T-helper 22 cell (primary cell): ENCODE measurements at places on chromosomes 11 and 22.

DNA sequence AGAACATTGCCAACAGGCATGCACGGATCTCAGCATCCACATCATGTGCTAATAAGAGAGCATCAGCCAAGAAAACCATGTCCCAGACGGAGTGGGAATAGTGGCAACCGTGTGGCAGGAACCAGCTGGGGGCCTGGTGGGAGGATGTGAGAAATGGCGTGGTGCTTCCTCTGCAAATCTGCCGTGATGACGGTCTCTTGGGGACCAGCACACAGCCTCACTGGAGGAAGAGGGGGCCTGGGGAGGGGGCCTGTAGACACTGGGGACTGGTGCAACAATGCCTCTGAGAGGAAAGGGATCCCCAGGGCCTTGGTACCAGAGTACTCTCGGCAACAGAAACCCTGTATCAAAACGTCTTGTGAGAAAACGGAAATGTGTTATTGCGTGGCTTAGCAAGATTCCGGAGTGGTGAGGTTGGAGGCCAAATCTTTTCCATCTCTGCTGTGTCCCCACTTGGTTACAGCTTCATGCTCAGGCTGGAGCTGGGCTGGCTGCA is 154.3 kb upstream of the TBCEL start:
- no peak for DNase-seq

- no peak for DNase-seq
Measured at GRCh38 chr11:131235328-131236298, 134.8 kb upstream of the NTM start.

- DNase-seq = no peak
Measured at GRCh38 chr11:61782841-61783240, 9.6 kb downstream of the TMEM258 start.

DNA sequence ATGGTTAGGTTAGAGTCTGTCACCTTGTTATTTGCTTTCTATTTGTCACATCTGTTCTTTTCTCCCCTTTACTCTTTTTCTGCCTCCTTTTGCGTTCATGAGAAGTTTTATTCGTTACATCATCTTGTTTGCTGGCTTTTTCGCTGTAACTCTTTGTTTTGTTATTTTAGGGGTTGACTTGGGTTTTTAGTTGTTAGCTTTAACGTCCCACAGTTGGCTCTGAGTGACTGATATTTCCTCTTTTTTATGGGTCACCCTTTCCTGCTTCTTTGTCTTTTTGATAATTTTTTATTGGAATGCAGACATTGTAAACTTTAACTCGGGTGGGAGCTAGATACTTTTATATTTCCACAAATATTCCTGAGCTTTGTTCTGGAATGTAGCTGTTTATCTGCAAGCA is 13.3 kb upstream of the TNNT3 start:
- DNase-seq = no peak

DNA sequence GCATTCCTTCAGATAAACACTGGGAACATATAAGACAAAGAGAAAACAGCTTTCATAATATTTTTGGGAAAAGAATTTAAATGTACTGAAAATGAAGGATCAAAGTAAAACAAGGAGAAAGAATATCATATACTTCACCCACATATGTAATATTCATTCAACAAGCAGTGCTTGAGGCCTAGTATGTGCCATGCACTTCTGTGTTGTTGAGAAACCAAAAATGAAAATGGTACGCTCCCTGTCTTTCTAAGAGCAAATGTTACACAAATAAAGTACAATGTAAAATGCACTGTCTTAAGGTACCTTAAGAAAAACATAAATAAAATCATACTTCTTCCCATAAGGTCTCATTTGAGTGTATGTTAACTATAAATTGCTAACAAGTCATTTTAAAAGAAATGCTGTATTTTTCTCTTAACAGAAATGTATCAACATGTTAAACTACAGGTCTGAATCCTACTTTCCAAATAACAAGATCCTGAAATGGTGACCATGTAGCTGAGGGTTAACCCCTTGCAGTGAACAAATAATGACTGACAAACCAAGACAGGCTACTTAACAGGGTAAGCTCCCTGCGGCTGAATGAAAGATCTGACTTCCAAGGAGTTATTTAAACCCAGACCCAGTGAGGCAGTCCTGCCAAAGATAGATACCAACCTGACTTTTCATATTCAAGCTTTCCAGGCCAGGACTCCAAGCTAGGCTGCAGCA is 377.6 kb downstream of the DCDC1 start:
- DNase-seq = no peak

- no peak for DNase-seq
Measured at GRCh38 chr11:68780829-68781228, 29.5 kb upstream of the TESMIN start.

GRCh38 chr11:43558146-43558545 is 122.4 kb upstream of the HSD17B12 start:
- DNase-seq = no peak

- no peak for DNase-seq
Measured at GRCh38 chr11:76234021-76234415, 27.7 kb upstream of the WNT11 start.

- DNase-seq = no peak
Measured at GRCh38 chr11:116312570-116313391, 460.0 kb downstream of the BUD13 start.

- DNase-seq = no peak
Measured at GRCh38 chr11:93033093-93033492, 63.6 kb downstream of the MTNR1B start.

GRCh38 chr11:119187123-119187892 is 2.0 kb downstream of the NHERF4 start:
- no peak for DNase-seq

GRCh38 chr22:38397189-38398085 is 57.6 kb downstream of the KCNJ4 start:
- no peak for DNase-seq

- DNase-seq = no peak
Measured at GRCh38 chr11:19597876-19598275, 114.8 kb upstream of the NAV2 start.

DNA sequence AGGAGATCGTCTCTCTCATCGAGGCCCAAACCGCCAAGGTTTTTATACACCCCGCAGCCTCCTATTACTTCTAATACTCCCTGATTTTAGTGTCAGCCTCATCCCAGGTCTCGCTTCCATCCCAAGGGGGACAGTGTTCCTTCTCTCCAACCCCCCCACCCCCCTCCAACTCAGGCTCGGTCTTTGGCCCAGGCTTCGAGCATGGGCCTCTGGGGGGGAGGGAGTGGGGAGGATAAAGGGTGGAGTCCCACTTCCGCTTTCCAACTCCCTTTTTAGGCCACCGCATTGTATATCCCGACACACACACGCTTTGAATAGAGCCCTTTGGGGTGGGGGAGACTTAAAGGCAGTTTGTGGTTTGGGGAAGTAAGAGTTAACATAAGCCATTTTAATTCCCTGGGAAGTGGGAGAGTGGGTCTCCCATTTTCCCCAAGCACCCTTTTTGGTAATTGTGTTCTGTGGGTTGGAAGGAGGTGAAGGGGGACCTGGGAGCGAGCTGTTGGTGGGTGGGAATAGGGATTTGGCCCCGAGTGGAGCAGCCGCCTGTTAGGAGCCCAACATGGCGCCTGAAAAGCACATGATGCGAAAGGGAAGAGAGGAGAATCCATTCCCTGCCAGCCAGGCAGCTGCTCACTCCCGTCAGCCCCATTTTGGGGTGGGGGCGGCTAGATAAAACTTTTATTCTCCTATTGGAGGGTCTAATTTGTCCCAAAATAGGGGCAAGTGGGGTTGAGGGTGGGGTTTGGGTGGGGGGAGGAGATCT is 844 bp downstream of the PCF11 start:
- DNase-seq = peak; percentile 18

GRCh38 chr11:83568516-83568915 is 282.3 kb upstream of the CCDC90B start:
- DNase-seq = no peak

DNA sequence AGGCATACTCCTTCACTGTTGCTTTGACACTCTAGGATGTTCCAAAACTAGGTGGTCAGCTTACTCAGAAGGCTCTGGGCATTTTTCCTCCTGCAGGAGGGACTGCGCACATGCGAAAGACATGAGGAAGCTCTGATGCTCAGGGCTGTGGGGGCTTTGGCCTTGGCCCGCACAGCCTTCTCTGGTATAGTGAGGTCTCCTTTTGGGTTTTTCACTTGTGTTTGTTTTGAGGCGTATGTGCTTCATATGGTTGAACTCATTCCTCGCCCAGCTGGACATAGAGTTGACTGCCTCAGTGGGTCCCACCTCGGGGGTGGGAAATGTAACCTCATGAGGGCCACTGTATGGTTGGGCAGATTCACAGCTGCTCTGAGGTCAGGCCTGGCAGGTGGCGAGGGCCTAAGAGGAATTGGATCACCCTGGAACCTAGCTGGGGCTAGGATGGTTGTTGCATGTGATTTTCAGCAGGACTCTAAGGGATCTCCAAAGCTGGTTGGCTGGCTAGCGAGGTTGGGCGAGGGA is 63.7 kb downstream of the PTPRJ start:
- DNase-seq = no peak
